ENCODE measurements at places on chromosomes 4 and X.

GRCh38 chrX:352582-353314 lies 34.0 kb downstream of the PPP2R3B start:
- DNase-seq = no peak

DNA sequence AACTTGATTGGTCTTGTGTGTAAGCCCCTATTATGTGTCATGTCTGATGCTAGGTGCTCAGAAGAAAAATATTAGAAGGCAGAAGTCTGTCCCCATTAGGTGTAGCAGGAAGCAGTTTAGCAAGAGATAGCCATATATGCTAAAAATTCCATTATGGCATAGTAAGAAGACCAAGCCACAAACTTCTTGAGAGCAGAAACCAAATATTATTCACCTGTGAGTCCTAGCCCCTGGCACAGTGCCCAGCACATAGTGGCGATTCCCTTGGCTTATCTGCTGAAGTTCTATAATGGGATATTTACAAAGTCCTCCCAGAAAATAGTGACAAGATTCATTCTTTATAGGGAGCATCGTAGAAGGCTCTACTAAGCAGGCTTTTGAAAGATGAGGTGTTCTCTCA lies 174.4 kb downstream of the RAB28 start:
- DNase-seq = no peak

- no peak for DNase-seq
Observed at GRCh38 chr4:87009095-87009648, 74.4 kb downstream of the AFF1 start.

GRCh38 chr4:125693228-125693627 lies 378.5 kb downstream of the FAT4 start:
- no peak for DNase-seq

- no peak for DNase-seq
Observed at GRCh38 chr4:53484911-53485657, 106.2 kb downstream of the LNX1 start.

GRCh38 chr4:123816462-123816861 lies 419.9 kb downstream of the SPRY1 start:
- no peak for DNase-seq

- DNase-seq = no peak
Observed at GRCh38 chr4:145871209-145871608, 67.4 kb downstream of the ZNF827 start.

DNA sequence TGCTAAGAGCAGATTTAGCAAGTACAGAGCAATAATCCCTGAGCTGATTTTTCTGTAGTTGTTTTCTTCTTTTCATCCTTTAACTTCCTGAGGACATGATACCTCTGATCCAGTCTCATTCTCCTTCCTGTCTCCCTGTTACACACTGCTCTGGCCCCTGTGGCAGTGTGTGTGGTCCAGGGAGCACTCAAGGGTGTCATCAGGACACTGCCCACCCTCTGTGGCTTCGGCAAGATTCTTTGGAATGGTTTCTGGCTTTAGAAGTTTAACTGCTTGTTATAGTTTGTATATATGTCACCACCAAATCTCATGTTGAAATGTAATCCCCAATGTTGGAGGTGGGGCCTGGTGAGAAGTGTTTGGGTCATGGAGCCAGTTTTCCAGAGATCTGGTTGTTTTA lies 637.3 kb downstream of the BCOR start:
- no peak for DNase-seq
